COLO829 (cell line): ENCODE measurements at places on chromosomes 4 and X.

GRCh38 chr4:2104556-2105345, 45.6 kb downstream of the NAT8L start:
- no peak for DNase-seq

GRCh38 chrX:129347291-129347690, 176.0 kb downstream of the SMARCA1 start:
- DNase-seq: no peak

DNA sequence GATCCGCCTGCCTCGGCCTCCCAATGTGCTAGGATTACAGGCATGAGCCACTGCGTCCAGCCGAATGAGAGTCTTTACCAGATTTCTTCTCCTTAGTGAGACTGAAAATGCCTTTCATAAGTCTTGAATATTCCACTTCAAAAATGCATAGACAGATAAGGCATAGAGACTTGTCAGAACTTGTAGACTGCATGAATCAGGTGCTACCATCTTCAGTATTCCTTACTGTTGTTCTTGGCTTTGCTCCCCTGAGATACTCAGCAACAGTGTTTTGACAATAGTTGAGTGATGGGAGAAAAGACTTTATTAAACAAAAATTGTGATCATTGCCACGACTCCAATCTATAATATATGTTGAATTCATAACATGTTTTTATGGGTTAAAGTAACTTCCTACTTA, 11.0 kb downstream of the TKTL2 start:
- no peak for DNase-seq

DNA sequence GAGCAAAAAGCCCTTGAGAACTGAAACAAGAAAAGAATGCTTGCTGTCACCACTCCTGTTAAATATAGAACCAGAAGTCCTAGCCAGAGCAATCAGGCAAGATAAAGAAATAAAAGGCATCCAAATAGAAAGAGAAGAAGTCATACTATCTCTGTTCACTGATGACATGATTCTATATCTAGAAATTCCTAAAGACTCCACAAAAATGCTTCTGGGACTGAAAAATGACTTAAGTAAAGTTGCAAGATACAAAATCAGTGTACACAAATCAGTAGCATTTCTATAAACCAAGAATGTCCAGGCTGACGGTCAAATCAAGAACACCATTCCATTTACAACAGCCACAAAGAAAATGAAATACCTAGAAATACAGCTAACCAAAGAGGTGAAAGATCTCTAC, 552.7 kb upstream of the SLIT2 start:
- no peak for DNase-seq

GRCh38 chr4:6658209-6658595, 17.7 kb downstream of the MRFAP1 start:
- no peak for DNase-seq

- peak; percentile 54 for DNase-seq
Observed at GRCh38 chr4:90198086-90198847, 71.1 kb downstream of the CCSER1 start.

DNA sequence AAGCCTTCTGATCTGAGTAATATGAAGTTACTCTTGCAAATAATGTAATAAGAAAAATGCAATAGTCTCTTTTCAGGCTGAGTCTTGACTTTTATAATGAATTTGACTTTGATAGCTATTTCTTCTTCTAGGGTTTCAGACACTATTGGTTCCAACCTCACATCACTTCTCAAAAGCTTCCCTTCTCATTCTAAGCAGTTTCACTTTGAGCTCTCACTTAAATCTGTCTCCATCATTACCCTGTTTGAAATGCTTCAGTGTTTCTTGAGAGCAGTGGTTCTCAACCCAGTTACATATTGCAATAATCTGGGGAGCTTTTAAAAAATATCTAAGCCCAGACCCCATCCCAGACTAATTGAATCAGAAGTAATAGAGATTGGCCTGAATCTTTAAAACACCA, 40.5 kb upstream of the BMP2K start:
- no peak for DNase-seq

DNA sequence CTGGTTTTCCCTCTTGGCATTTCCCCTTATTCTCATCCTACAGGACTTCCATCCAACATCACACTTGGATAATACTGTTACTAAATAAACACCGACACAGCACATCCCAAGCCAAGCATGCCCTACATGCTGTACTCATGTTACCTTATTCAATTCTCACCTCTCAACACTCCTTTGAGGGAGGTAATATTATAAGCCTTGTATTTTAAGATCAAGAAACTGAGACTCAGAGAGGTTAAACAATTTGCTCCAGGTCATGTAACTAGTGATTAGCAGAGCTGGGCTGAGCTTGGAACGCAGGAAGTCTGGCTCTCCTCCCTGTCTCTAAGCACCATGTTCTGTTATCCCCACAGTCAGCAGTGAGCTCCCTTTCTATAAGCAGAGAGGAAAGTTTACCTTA, 333.6 kb upstream of the IGFBP7 start:
- DNase-seq: no peak
